ENCODE measurements at places on chromosomes 3 and 15. TPM values are rescaled to one million over a fixed set of nuclear protein-coding genes. Genes with fewer than 3 reads are reported as not detected.

- no peak for DNase-seq
Observed at GRCh38 chr3:40464339-40465110, 7.4 kb downstream of the RPL14 start.

DNA sequence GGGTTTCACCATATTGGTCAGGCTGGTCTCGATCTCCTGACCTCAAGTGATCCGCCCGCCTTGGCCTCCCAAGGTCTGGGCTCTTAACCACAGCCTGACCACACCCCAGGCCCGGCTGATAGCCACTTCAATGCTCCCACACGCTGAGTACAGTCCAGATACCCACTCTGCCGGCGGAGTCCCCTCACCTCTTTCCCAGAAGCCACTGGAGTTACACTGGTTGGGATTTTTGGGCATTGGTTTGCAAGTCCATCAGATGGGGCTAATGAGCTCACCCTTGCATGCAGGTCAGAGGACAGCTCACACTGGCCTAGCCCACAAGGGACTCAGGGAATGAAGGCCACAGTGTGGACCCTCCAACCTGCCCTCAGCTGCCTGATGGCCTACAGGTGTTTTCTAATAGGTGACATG is 60.1 kb downstream of the IQSEC1 start:
- DNase-seq: no peak

DNA sequence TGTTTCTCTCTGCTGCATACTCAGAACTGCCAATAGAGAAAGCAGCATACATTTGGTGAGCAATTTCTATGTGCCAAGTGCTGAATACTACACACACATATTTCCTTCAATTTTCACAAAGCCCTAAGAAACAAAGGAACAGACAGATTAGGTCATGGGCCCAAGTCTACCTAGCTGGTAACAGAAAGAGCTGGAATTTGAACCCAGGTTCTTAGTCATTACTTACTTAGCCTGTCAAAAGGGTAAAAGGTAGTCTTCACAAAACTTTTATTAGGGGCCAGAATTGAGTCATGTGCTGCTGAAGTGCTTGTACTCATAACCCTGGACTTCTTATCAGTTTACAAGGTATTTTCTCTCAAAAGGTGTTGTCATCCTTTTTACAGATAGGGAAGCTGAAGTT is 10.4 kb upstream of the ABHD17C start:
- no peak for DNase-seq

DNA sequence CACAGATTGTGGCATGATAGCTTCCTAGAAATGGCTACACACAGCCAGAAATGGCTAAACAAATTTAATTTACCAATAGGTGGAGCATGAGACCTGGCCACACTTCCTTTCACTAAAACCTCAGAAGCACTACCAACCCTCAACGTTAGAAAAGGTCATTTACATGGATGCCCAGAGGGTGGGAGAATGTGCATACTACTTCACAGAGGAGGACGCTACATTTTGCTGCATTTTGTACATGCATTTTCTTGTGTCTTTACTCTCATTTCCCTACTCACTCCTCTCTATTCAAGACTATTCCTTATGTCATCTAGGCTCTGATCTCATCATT is 40.1 kb downstream of the C2CD4B start:
- DNase-seq: no peak

DNA sequence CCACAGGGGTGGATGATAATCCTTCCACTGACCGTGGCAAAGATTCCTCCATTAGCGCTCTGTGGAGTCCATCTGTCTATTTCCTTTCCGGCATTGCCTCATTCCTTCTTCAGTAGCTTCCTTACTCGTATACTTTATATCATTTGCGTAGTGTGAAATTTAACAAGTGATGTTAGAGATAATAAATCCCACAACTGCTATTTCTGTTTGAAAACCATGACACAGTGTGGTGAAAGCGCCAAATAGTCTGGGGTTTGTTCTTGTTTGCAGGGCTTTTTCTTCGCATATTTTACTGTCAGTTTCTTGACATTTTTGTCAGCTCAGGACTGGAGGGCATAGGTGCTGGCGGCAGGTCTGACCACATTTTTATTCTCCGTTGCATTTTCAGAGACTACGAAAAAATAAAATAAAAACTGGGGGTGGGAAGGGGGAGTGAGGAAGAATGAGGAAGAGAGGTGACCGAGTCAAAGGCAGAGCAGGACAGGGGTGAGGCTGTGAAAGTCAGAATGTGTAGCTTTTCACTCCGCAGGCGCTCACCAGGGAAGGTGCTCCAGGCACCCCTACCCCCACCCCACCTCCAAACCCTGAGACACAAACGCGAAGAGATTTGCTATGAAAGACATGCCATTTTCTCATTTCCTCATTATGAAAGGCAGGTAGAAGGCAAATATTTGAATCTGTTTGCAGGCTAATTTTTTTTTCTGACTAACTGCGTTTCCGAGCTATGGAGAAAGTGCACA is 965.0 kb downstream of the MCTP2 start:
- DNase-seq: no peak

- DNase-seq: no peak
Observed at GRCh38 chr15:58441376-58442070, 9.7 kb downstream of the LIPC start.

DNA sequence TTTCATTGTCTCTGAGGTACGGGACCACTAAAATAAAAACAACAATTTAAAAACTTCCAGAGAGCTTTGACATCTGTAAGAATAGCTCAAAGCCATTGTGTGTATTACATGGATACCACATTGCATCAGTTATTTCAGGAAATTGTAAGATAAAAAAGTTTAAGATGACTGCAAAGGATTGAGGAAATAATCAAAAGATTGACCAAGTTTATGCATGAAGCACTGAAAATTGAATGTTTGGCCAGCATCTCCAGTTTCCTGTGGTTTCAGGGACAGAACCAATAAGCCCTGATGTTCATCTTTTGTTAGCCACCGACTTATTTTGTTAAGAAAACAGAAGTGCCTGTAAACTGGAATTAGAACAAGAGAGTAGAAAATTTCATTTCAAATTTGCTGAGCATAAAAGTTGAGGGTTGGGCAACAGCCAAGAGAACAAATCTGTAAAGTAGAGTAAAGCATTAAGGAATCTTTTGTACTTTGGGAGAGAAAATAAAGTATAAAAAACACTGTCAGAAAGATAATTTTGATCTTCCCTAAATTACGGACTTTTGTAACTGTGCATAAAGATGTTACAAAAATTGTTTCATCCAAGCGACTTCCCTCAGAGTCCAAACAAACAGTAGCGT is 211.5 kb upstream of the P2RY1 start:
- DNase-seq: no peak

The CHRNA5 gene
- 2.2 TPM for total RNA-seq

The TRNT1 gene
- 14.6 TPM for total RNA-seq
